ENCODE measurements at places on chromosomes 13 and 19.

- no peak for DNase-seq
Observed at GRCh38 chr19:30212574-30212973, 159.6 kb upstream of the ZNF536 start.

- DNase-seq, result no peak
Observed at GRCh38 chr13:106212386-106213010, 323.0 kb downstream of the EFNB2 start.

- no peak for DNase-seq
Observed at GRCh38 chr13:105817498-105817897, 718.0 kb downstream of the EFNB2 start.

- DNase-seq, result no peak
Observed at GRCh38 chr13:97341135-97341534, 92.8 kb upstream of the RAP2A start.

DNA sequence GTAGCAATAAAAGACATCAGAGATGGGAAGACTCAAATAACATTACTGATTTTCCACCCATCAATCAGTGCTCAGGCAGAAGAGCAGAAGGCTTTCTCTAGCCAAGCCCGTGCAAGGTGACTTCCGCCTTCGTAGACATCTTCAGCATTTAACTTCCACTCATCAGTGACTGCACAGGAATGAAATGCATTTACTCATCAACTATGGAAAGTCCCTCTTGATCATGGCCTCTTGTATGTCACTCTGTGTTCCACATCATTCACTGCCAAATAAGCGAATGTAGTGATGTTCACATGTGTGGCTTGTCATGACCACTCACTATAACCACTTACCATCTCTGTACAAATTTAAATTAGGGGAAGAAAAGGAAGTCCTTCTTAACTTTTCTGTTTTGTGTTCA lies 49.4 kb downstream of the SACS start:
- DNase-seq, result no peak

DNA sequence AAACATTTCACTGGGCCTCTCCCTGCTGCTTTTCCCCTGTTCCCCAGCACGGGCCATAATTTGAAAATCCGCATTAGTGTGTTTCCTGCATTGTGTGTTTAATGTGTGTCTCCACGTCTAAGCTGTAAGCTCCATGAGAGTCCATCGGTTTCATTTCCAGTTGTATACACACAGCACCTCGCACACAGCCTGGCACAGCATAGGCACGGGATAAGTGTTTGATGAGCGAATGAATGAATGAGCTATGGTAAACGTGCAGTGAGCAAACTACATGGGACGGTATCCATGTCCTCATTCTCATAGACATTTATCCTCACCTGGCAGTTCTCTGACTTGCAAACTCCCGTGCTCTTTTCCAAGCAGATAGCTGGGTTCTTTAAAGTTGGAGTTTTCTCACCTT lies 106.1 kb downstream of the RAB20 start:
- no peak for DNase-seq

DNA sequence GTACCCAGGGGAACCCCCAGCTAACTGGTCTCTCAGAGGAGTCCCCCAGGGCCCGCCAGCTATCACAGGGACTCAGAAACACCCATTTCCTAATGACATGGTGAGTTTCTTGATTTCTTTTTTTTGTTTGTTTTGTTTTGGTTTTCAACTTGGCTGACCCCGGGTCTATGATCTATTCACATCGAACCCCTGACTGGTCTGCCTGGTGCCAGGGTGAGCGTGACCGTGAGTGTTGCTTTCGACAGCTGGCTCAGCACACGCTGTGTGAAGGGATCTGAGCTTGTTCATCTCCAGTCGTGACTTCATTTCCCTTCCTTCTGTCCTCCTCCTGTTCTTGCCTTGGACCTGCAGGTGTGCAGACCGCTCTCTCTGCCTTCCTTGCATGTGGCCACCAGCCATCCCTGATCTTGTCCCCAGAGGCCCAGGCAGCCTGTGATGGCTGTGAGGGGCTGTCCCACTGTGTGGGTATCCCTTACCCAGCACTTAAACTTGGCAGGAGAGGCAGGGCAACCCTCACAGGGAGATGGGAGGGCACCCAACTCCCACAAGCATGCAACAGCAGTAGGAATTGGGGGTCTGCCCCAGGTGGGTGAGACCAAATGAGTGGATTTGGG lies 26.2 kb downstream of the TMEM161A start:
- DNase-seq, result no peak

Data from pulmonary artery endothelial cell (primary cell).